ENCODE measurements at places on chromosomes 16 and 17.

GRCh38 chr17:75979705-75980187 lies 706 bp downstream of the TEN1 start:
- DNase-seq = no peak

DNA sequence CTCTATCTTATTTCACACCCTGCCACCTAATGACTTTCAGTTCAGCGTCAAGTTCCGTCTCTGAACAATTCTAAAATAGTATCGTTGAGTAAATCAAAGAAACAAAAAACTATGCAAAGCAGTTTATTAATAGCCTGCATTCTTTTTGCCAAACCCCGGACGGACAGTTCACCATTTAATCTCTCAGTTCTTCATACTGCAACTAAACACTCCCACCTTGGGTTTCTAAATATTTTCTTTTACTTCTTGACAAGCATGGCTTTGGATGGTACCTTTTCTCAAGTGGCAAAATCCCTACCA lies 1.2 kb downstream of the MYH11 start:
- DNase-seq = no peak

GRCh38 chr17:28370035-28370743 lies at the start of gene VTN:
Gene VTN (minus strand): TSS chr17:28370307. CDS start chr17:28370203, 104 bp downstream.
- DNase-seq = no peak

- DNase-seq = peak; percentile 35
Observed at GRCh38 chr17:35243561-35244340, 879 bp downstream of the SLFN5 start.

DNA sequence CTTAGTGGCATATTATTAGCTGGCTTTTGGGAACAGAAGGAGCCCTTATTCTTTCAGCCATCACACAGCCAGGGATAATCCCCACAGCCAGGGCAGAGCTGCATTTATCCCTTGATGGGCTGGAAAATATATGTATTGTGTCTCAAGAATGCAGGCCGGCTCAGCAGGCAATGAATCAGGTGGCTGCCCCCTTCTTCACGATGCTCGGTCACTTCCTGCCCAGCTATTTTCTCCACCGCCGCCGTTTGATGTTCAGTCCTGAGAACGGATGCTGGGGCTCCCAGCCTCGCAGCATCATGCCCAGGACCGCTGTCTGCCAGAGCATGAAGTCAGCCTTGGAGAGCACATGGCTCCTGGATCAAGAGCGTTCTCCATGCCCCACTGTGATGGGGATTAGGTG lies 4.3 kb upstream of the MYH3 start:
- no peak for DNase-seq

DNA sequence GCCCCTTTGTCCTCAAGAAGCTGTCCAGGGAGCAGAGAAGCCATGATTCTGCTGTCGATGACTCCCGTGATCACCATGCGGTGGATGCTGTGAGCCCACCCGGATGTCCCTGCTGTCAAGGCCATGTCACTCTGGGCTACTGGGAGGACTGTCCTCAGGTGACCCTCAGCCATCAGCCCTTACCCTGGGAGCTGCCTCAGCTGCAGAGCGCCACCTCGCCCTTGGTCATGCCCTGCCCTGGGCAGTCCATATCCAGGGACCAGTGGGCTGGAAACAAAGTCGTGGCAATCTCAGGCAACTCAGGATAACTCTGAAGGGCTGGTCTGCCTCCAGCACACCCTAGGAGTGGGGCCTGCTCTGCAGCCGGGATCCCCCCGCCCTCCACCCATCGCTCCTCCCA lies 63.6 kb downstream of the CACNG5 start:
- DNase-seq = no peak

GRCh38 chr17:35218915-35219314 lies 24.0 kb upstream of the SLFN5 start:
- no peak for DNase-seq

GRCh38 chr16:79412783-79413225 lies 187.7 kb downstream of the MAF start:
- no peak for DNase-seq

DNA sequence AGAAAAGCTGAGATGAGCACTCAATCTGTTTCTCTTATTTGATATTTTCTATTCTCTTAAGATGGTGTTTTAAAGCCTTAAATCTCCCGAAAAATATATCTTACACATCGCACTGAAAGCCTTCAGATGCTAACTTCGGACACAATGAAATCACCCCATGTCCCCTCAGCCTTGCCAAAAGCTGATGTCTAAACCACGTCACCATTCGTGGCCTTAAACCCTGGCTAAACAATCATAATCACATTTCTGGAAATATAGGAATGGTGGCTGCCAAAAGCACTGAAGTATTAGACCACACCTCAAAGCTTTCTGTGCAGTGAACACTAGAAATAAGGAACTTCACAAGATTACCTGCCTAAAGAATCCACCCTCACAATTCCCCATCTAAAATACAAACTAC lies 402.7 kb downstream of the SOX9 start:
- DNase-seq = no peak

- no peak for DNase-seq
Observed at GRCh38 chr16:48356633-48357376, 28.4 kb downstream of the SIAH1 start.

- no peak for DNase-seq
Observed at GRCh38 chr16:74778646-74779045, 4.0 kb upstream of the FA2H start.

- no peak for DNase-seq
Observed at GRCh38 chr17:17675925-17676534, 5.2 kb upstream of the RAI1 start.

DNA sequence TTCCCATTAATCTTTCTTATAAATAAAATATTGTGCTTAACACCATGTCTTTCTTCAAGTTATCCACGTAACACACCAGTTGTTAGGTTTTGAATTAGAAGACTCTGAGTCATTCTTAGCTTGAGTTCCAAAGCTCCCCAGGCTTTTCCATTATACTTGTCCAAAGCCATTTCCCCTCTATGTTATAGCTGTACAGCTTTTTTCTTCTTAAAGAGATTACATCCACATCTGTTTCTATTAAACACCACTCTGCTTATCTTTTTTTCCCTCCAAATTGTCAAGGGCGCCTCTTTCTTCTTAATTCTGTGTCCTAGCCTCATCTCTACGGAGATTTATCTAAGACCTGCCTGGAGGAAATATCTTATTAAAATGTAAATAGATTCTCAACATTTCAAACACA lies 139.4 kb upstream of the CPHXL start:
- no peak for DNase-seq

DNA sequence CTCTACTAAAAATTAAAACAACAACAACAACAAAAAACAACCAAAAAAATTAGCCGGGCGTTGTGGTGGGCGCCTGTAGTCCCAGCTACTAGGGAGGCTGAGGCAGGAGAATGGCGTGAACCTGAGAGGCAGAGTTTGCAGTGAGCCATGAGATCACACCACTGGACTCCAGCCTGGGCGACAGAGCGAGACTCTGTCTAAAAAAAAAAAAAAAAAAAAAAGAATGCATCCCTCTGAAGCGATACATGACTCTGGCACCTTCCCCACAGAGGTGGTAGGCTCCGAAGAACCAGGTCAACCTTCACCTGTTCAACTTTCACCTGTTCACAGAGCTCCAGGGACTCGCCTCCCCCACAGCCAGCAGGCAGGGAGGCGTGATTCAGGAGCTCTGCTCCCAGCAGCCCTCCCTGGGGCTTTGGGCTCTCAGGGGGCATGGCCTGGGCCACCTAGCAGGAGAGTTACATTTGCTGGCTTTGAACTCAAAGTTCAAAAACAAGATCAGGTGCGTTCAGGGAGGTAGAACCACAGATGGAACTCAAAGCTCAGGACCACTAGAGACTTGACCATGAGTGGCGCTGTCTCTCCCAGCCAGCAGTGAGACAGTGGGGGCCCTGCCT lies 5.6 kb downstream of the VAC14 start:
- no peak for DNase-seq

DNA sequence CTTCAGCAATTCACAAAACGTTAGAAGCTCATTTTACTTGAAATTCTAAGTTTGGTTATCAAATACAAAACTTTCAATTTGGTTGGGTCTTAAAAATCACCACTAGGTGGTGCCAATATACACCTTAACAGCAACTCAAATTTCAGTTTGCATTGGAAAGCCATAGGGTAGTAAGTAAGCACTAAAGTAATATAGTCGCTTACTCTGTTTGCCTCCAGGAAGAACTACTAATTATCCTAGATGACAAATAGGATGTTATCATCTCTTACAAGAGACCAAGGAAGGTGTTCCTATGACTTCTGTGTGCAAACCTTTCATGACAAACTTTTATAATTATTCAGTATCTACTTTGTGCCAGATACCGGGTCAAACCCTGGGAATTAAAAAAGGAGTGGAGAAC lies 93.3 kb downstream of the MYO1D start:
- DNase-seq = no peak

DNA sequence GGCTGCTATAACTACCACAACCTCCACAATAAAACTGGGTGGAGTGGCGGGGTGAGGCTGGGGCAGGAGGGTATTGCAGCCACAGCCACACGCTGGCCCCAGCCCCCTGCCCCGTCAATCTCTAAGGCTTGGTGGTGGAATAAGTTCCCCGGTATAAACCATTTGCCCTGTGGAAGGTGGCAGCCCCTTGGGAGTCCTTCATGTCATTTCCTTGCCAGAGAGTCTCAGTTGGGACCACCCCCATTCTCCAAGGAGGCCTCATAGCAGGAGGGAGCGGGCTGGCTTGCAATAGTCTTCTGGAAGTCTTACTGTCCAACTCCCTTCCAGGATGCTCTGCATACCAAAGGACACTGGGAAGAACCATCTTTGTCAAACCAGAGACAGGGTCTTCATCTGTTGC lies 19.4 kb downstream of the CD300A start:
- no peak for DNase-seq

GRCh38 chr16:85708338-85708737 lies 19.6 kb upstream of the GINS2 start:
- DNase-seq = no peak

DNA sequence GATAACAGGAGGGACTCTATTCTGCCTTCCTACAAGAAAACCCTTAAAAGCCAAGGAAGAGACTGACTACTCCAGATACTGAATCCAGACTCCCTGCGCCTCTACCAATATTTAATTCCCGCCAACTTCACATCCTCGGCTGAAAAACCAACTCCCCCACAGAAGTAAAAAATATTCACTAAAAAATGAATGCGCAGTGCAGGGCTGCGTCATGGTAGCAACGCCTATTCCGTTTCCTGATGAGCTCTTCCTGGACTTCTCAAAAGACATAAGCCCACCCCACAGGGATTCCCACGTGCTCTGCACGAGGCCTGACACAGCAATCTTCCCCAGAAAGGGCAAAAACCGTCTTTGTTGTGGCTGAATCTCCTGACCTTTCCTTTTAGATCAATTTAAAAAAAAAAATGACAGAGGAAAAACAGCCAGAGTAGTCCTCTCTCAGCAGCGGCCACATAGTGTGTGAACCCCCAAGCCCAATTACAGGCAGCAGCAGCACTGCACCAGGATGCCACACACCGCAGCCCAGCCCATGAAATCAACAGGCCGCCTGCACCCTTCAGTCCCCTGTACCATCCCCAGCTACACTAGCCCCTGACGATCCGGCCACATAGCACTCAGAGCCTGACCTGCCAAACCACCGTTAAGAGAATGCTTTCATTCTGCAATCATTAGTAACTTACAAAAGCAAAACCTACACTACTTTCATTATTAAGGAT lies 23.9 kb downstream of the KLHDC4 start:
- no peak for DNase-seq

DNA sequence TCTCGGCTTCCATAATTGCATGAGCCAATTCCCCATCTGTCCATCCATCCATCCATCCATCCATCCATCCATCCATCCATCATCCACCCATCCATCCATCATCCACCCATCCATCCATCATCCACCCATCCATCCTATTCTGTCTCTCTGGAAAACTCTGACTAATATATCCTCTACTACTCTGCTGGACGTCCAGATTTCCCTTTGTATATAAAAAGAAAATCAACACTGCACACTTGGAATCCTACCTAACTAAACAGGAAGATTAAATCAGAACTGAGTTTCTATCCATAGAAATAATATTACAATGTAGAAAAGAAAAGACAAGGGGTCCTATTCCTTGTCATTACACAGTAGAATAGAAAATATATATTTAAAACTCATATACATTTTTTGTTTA lies 150.3 kb upstream of the CORO6 start:
- DNase-seq = no peak

DNA sequence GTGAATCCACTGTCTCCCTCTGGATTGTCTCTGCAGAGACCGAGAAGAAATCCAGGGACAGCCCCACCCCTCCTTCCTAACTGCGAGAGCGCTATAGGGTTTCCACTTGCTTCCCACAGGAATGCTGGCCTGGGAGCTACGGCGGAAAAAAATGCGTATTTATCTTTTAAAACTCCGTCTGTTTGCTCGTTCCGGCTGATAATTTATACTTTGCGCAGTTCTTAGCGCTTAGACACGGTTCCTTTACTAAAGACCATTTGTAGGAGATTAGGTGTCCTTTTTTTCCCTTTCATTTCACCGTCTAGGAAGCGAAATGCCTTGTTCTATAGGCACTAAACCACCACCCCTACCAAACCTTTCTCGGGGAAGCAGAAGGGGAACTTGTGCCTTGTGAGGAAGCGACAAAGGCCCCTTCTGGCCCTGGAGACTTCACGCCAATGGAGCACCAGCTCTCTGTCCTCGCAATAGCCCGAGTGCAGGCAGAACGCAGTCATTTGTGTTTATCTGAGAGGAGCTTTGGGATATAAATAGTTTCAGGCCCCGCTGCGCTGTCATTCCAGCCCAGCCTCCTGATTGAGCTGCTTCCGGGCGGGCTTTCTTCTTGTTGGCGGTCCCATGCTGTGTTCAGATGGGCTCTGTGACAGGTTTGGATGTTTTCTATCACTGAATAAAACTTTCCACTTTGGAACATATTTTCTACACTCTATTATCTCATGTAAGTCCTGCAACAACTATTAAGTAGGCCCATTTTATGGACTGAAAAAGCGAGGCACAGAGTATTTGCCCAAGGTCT lies 791 bp upstream of the SUPT4H1 start:
- no peak for DNase-seq

DNA sequence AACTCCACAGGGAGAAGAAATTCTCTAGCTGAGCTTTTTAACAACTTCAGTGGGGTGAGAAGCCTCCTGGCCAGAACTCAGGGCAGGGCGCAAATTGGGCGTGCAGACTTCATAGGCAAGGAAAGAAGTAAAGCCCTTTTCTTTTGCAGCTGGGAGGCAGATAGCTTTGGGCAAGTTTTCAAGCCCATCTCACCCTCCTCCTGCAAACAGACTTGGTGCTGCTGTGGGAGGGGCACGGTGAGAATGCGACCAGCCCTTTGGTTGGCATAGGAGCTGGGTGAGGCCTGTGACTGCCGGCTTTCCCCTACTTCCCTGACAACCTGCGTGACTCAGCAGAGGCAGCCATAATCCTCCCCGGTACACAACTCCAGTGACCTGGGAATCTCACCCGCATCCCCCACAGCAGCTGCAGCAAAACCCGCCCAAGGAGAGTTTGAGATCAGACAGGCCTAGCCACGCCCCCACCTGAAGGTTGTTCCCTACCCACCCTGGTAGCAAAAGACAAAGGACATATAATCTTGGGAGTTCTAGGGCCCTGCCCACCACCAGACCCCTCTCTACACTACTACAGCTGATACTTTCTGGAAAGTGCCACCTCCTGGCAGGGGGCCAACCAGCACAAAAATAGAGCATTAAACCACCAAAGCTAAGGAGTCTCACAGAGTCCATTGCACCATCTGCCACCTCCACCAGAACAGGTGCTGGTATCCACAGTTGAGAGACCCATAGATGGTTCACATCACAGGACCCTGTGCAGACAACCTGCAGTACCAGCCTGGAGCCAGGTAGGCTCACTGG lies 195.5 kb upstream of the CCL2 start:
- DNase-seq = no peak

GRCh38 chr17:15456496-15456895 lies 10.9 kb downstream of the CDRT4 start:
- DNase-seq = no peak

GRCh38 chr16:66447491-66447890 lies 20.4 kb downstream of the BEAN1 start:
- DNase-seq = no peak

Measured in activated effector memory CD4-positive, alpha-beta T cell treated with Interleukin-2 at 50 U/mL for 16 hours (primary cell).